ENCODE measurements at places on chromosomes 16 and 17.

- DNase-seq, result no peak
Measured at GRCh38 chr16:69114346-69114975, 9.0 kb downstream of the HAS3 start.

DNA sequence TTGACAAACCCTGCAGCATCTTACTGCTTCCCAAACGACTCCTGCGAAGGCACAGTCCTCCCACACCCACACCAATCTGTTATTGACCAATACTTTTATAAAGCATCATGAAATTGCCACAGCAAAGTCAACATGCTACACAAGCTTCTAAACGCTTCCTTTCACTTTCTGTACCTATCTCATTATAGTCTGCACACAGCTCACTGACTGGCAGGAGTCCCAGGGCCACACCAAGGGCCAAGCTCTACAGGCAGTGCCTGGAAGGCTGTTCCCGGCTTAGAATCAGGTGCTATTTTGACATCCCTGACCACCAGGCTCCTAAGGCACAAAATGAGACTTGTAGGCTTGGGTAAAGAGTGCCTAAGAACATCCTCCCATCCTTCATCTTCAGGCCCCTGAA lies 39.5 kb downstream of the USP7 start:
- peak; percentile 40 for DNase-seq

DNA sequence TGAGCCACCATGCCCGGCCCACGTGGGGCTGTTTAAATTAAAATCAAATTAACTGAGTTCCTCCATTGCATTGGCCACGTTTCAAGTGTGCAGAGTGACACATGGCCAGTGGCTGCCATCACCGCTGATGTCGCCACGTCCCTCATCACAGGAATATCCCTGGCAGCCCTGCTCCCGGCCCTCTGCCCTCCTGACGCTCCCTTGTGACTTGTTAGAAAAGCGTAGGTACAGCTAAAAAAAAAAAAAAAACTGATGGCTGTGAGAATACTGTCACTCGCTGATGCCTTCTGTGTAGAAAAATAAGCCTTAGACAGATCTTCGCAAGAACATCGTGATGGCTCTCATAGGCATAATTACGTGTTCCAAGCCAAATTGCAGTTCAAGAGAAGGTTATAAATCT lies 21.7 kb downstream of the CARHSP1 start:
- DNase-seq, result peak; percentile 6

DNA sequence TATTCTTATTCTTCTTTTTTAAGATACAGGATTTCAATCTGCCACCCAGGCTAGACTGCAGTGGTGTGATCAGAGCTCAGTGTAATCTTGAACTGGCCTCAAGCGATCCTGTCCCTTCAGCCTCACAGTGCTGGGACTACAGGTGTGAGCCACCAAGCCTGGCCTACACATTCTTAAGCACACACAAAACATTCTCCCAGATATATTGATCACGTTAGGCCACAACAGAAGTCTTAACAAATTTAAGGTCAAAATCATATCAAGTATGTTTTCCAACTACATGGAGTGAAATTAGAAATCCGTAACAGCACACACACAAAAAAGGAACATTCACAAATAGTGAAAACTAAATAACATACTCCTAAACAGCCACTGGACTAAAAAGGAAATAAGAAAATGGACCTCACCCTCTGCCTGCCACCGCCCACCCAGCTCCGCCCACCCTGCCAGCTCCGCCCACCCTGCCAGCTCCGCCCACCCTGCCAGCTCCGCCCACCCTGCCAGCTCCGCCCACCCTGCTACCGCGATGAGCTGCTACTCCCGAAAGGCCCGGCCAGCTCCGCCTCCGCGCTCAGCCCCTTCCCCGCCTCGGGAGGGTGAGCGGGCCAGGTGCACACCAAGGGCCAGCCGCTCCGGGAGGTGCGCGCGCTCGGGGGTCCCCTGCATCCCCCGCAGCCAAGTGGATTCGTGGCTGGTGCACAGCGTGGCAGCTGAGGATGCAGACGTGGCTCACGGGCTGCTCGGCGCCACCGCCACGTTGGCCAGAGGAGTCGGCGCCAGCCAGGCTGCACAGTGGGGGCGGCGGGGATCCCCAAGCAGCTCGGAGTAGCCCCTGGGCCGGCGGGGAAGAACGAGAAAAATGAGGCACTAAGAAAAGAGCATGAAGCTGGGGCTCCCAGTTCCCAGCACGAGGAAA lies 41.2 kb downstream of the C16orf87 start:
- DNase-seq, result peak; percentile 87

GRCh38 chr17:77391668-77392375 lies 251.1 kb downstream of the SEC14L1 start:
- no peak for DNase-seq

GRCh38 chr16:35745821-35746248 lies 2286.4 kb downstream of the TP53TG3F start:
- peak; percentile 6 for DNase-seq

GRCh38 chr17:30253312-30253711 lies 17.8 kb upstream of the SLC6A4 start:
- DNase-seq, result no peak

- DNase-seq, result peak; percentile 76
Measured at GRCh38 chr17:43994272-43995149, 9.9 kb upstream of the NAGS start.

DNA sequence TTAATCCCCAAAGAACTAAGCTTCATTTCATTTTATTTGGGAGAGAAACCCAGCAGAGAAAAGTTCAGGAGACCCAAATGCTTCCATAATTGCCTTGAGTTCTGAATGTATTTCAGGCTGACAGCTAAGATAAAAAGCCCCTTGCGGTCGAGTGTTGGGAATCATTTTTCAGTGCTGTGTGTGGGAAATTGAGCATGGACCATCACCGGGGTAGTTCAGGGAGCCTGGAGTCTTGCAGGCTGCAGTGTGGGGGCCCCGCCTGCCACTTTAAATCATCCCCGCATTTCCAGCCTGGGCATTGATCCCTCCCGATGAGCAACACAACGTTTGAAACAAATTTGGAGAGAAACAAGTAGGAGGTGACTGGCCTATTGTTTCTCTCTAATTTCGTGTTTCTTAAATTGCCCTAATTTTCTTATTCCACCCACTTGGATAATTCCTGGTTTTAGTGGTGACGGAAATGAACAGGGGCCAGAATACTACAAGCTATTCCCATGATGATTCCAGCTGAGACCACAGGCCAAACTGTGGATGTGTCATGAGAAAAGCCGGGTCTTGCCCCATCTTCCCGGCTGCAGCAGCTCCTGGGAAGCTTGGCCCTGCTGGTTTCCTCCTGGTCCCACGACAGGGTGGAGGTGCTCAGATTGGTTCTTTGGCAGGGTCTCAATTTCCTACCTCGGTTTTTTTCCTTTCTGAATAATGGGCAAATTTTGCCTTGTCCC lies 75.1 kb downstream of the FOXL1 start:
- no peak for DNase-seq

GRCh38 chr16:75555707-75556430 lies at the start of gene TMEM231:
Gene TMEM231, minus strand, starts transcription at chr16:75556252. Its CDS starts 43 bp downstream, at chr16:75556209.
- peak; percentile 97 for DNase-seq

GRCh38 chr16:21203155-21203797 lies 8.1 kb downstream of the ZP2 start:
- no peak for DNase-seq

GRCh38 chr17:61533797-61534196 lies 57.2 kb downstream of the NACA2 start:
- DNase-seq, result no peak

DNA sequence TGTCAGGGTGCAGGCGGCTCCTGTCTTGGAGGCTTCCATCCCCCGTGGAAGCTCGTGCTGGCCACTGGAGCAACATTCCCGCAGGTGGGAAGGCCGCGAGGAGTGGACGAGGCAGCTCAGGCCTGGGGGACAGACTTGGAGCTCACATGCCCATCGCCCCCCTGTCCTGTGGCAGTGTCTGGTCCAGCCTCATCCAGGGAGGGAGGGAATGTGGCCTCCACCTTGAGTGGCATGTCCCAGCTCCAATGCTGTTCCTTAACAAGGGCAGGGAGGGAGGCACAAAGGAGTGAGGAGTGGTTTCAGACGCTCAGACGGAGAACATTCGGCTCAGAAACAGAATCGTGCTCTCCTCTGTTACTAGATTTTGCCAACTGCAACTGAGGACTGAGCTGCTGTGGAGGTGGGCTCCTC lies 159.4 kb upstream of the CHMP6 start:
- no peak for DNase-seq

- DNase-seq, result peak; percentile 63
Measured at GRCh38 chr17:74671031-74671771, 41.5 kb downstream of the CD300LF start.

- no peak for DNase-seq
Measured at GRCh38 chr17:76904116-76904515, 35.9 kb downstream of the MGAT5B start.

- peak; percentile 90 for DNase-seq
Measured at GRCh38 chr16:3095869-3096268, 3.2 kb downstream of the ZSCAN10 start.

DNA sequence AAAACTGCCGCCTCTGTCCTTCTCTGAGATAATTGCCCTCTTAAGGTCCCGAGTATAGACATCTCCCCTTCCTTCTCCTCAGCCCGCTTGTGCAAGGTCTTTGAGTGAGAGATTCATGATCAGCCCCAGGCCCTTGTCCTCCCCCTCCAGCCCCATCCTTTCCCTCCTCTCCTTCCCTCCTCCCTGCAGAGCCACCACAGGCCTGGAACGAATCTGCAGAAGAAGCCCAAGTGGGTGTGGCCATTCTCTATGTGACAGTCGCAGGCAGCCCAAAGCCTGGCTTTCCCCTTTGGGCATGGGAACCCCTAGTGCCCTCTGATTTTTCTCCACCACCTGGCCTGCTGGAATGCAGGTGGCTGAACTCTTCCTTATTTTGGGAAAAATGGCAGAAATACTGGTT lies 7.2 kb upstream of the NDRG4 start:
- no peak for DNase-seq

DNA sequence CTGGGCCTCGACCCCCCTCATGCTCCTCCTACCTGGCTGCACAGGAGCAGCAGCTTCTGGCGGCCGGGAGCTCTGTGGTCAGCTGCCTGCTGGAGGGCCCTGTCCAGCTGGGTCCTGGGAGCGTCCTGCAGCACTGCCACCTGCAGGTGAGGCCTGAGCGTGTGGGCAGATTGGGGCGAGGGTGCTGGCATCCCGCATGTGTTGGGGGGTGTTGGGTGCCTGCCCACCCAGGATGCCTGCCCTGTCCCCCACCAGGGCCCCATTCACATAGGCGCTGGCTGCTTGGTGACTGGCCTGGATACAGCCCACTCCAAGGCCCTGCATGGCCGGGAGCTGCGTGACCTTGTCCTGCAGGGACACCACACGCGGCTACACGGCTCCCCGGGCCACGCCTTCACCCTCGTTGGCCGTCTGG lies 16.5 kb downstream of the FCSK start:
- no peak for DNase-seq

- DNase-seq, result no peak
Measured at GRCh38 chr16:1916640-1916990, 1.6 kb downstream of the HS3ST6 start.

DNA sequence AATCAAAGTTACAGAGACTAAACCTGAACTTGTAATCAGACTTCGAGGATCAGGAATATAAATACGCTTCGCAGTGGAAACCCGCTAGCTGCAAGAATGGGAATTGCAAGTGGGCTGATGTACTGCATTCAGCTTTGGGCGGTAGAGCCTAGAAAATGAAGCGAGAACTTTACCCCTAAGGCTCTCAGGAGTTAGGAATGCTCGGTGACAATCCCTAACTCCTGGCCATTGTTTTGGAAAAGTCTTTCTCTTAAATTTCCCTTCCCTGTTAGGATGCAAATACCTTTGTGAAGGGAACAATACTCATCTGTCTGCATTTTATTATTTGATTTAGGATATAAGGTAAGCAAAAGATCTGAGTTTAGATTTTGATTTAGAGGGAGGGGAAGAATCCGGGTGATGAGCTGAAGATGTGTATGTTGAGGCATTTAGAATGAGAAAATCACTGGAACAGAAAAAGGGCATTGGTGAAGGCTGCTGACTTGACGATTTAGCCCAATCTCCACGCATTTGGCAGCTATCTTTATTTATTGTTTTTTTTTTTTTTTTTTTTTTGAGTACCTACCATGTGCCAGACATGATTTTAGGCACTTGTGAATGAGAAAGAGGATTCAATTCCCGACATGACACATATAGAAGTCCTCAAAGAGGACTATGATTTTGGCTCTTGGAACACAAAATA lies 2.2 kb upstream of the TOX3 start:
- DNase-seq, result no peak

DNA sequence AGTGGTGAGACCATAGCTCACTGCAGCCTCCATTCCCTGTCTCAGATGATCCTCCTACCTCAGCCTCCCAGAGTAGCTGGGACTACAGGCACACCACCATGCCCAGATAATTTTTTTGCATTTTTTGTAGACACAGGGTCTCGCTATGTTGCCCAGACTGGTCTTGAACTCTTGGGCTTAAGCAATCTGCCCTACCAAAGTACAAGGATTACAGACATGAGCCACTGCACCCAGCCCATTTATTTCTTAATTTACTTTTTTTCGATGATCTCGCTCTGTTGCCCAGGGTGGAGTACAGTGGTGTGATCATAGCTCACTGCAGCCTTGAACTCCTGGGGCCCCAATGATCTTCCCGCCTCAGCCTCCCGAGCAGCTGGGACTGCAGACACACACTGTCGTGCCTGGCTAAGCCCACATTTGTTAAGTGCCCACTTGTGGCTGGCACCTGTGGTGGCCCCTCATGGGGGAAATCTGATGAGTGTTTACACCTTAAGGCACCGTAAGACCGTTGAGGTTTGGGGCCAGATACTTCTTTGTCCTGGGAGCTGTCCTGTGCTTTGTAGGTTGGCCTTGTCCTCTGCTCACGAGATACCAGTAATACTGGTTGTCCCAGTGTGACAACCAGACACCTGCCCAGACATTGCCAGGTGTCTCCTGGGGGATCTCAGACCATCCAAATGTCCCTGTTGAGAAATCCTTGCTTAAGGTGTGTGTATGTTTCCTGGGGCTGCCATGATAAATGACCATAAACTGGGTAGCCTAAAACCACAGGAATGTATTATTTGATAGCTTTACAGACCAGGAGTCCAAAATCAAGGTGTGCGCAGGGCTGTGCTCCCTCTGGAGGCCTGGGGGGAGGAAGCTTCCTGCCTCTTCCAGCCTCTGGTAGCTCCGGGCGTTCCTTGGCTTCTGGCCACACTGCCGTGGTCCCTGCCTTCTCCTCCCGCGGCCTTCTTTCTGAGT lies 141.4 kb upstream of the GSE1 start:
- no peak for DNase-seq

DNA sequence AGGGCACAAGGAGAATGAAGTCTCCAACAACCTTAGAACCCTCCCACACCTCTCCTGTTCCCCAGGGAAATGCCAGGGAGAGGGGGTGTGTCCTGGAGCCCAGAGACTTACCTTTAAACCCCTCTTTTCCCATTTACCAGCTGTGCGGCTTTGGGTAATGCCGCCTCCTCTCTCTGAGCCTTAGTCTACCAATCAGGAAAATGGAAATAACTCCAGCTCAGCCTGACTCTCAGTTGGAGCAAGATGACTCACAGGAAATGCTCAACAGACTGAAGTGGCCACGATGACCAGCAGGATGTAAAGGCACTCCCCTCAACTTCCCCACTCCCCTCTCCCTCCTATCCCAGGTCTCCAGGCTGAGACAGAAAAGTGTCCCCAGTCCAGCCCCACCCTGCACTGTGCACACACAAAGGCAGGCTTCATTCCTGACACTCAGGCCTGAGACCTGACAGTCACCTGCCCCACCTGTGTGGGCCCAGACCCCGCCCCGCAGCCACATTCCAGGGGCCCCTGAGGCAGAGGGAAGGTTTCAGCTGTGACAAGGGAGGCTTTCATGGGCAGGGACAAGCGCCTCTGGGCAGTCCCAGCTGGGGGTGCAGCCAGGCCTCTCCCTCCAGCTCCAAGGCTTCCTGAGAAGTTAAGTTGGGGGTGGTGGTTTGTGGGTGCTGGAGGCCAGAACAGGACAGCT lies 3.0 kb upstream of the KRT15 start:
- no peak for DNase-seq
